ENCODE measurements at places on chromosomes 3 and 15. TPM values are rescaled to one million over a fixed set of nuclear protein-coding genes. Genes with fewer than 3 reads are reported as not detected.

ASB14 gene
- total RNA-seq = not detected

INKA1 gene
- 2.0 TPM for total RNA-seq

CNTN3 gene
- not detected for total RNA-seq

DENND4A gene
- 6.6 TPM for total RNA-seq

SH3GL3 gene
- 0.57 TPM for total RNA-seq

ARHGAP31 gene
- total RNA-seq = 0.98 TPM

GOLGA8R gene
- total RNA-seq = 0.07 TPM

LRRC34 gene
- not detected for total RNA-seq

P2RY14 gene
- not detected for total RNA-seq

ZIC4 gene
- total RNA-seq = not detected

ANXA2 gene
- total RNA-seq = 5,263 TPM

ATP2B2 gene
- total RNA-seq = 0.13 TPM

TOPAZ1 gene
- total RNA-seq = not detected

TMEM43 gene
- total RNA-seq = 128 TPM

HDDC3 gene
- total RNA-seq = 34.3 TPM

TRIM42 gene
- total RNA-seq = not detected
